H9 (cell line): ENCODE measurements at places on chromosomes 12 and 14. TPM values are rescaled to one million over a fixed set of nuclear protein-coding genes. Genes with fewer than 3 reads are reported as not detected.

GRCh38 chr14:64720131-64720576 is 15.9 kb downstream of the PLEKHG3 start:
- H3K27me3 ChIP-seq: no peaks in the 10 kb centered on the region
- peaks cover 9% of the 10 kb centered on the region; the same call in 1 of the 2 replicates for H3K36me3 ChIP-seq
- no peak overlapping the region for H3K27ac ChIP-seq
- DNase-seq: no peak
- peak overlapping the region; percentile 40; the same call in 1 of the 3 replicates for H3K4me3 ChIP-seq

Gene PTHLH
- 0.35 and 0.39 TPM in 2 replicates for total RNA-seq

GRCh38 chr12:116901612-116902011 is 9.1 kb upstream of the FBXW8 start:
- no peaks in the 10 kb centered on the region for H3K4me1 ChIP-seq
- no peaks in the 10 kb centered on the region for H3K27me3 ChIP-seq
- H3K4me3 ChIP-seq: no peak overlapping the region
- no peak overlapping the region for H3K27ac ChIP-seq
- no peak for DNase-seq

DNA sequence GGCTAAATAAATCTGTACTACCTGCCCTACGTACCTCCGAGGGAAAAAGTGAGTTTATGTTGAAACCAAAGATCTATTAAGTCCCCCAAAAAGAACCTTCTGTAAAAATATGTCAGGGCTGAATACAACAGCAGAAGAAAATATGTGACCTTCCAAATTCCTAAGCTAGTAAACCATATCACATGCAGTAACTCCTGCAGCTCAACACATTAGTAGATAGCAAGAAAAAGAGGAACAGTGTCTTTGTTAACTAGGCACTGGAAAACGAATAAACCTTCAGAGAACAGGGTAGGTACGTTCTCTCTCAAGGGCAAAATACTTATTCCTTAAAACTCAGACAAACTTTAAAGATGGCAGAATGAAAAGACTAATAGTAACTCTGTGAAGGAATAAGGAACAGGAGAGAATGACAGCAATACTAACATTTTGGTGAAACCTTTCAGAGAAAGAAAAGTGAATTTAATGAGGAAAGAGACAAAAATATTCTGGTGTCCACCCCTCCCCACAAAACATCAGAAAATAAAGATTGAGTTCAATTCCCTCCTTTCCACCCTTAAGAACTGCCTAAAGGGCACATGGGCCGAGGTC is 18.0 kb downstream of the CBX5 start:
- peaks cover 16% of the 10 kb centered on the region; the same call in 1 of the 2 replicates for H3K4me1 ChIP-seq
- no peaks in the 10 kb centered on the region for H3K27me3 ChIP-seq
- peaks cover 12% of the 10 kb centered on the region for H3K36me3 ChIP-seq
- H3K4me3 ChIP-seq: no peak overlapping the region

GRCh38 chr14:44180975-44181374 is 326.1 kb downstream of the FSCB start:
- no peak for DNase-seq
- H3K36me3 ChIP-seq: no peaks in the 10 kb centered on the region
- H3K27ac ChIP-seq: no peak overlapping the region
- H3K27me3 ChIP-seq: no peaks in the 10 kb centered on the region

GRCh38 chr12:26642361-26642760 is 190.6 kb downstream of the ITPR2 start:
- peaks cover 17% of the 10 kb centered on the region for H3K36me3 ChIP-seq
- H3K4me3 ChIP-seq: no peak overlapping the region
- peaks cover 2% of the 10 kb centered on the region; the same call in 1 of the 2 replicates for H3K4me1 ChIP-seq

Gene SYNDIG1L
- 0.22 and 0.33 TPM in 2 replicates for total RNA-seq

GRCh38 chr14:79825046-79825521 is 386.2 kb downstream of the DIO2 start:
- DNase-seq: no peak
- H3K4me1 ChIP-seq: no peaks in the 10 kb centered on the region
- H3K27me3 ChIP-seq: no peaks in the 10 kb centered on the region
- H3K27ac ChIP-seq: no peak overlapping the region
- H3K36me3 ChIP-seq: no peaks in the 10 kb centered on the region

DNA sequence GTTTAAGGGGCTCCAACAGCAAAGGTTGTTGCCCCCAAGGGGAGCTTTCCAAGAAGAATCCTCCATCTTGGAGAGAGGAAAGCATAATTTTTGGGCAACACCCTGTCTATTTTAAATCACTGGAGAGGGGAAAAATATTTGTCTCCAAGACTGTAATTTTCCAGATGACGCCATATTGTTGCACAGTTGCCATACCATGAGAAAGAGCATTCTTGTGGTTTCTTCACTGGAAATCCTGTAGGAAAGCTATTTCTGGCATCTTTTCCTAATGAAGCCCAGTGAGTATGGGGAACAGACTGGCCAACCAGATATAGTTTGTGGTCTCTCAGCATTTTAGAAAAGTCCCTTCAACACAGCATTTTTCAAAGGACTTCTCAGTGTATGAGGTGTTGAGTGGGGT is 88.1 kb upstream of the MANSC4 start:
- no peak overlapping the region for H3K27ac ChIP-seq
- no peak overlapping the region for H3K4me3 ChIP-seq
- no peaks in the 10 kb centered on the region for H3K36me3 ChIP-seq
- H3K27me3 ChIP-seq: no peaks in the 10 kb centered on the region
- no peak for DNase-seq
- no peaks in the 10 kb centered on the region for H3K4me1 ChIP-seq

Gene REM2
- 1.2 and 1.4 TPM in 2 replicates for total RNA-seq

- H3K4me3 ChIP-seq: no peak overlapping the region
- peaks cover 10% of the 10 kb centered on the region; the same call in 2 of the 3 replicates for H3K36me3 ChIP-seq
- no peaks in the 10 kb centered on the region; the same call in 1 of the 2 replicates for H3K27me3 ChIP-seq
- no peak overlapping the region for H3K27ac ChIP-seq
- no peaks in the 10 kb centered on the region for H3K4me1 ChIP-seq
These were observed 82.8 kb downstream of the TNFAIP2 start for GRCh38 chr14:103206023-103206481.

GRCh38 chr12:22437031-22437806 is 102.7 kb upstream of the ST8SIA1 start:
- DNase-seq: peak; percentile 50
- H3K27me3 ChIP-seq: no peaks in the 10 kb centered on the region
- no peaks in the 10 kb centered on the region; the same call in 1 of the 2 replicates for H3K4me1 ChIP-seq
- H3K36me3 ChIP-seq: no peaks in the 10 kb centered on the region
- no peak overlapping the region for H3K4me3 ChIP-seq
